ENCODE measurements at places on chromosomes 6 and 20.

DNA sequence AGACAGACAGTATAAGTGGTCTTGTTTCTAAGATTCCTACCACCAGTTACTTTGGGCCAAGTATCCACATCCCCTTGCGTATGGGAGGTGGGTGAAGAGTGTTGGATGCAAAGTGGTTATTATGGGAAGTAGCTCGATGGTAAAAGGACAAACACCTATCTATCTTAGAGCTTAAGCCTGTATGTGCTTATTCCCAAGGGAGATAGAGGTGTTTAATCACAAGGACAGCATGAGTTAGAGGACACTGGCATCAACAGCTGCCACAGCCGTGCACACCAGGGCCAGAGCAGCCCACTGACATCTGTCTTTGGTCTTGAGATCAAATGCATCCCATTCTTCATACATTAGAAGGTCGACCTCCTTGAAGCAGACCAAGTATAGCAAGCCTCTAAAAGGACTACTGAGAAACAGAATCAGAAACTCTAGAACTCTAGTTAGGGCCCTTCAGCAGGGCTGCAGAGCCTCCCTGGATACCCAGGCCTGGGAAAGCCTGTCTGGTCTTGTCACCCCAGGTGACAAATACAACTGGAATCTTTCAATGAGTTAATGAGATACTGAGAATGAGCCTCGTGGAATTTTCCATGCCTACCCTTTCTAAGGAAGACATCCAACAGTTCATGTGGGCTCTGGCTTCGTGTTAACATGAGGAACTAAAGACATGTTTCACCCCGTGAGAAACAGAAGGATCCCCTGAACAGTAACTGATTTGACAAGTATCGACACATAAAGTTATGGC is 28.7 kb downstream of the TXNDC5 start:
- DNase-seq, result no peak

DNA sequence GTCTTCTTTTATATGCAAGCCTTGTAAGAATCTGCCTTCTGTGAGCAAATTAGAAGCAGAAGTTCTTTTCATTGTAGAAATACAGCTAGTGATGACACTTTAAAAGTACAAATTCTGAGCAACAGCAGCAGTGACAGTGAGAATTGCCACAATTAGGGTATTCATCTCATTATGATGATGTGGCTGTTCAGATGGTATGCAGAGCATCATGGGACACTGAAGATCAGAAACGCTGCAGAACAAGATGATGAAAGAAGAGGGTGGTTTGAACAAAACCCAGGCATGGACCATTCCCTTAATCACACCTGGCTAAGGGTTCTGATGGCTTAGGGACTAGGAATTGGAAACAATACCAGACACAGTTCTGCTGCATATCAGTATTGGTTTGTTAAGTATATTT is 312.7 kb upstream of the TBX18 start:
- DNase-seq, result no peak

DNA sequence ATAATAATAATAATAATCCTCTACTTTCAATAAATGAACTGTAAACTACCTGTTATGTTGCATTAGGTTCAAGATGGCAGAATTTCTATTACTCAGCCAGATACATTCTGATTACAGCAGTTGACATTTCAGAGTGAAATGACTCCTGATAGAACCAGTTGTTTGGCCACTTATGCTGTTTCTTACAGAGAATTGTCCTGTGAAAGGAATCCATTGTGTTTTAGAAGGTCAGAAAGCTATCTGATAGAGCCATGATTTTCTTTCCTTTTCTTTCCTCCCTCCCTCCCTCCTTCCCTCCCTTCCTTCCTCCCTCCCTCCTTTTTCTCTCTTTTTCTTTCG is 16.6 kb downstream of the GJA10 start:
- no peak for DNase-seq

DNA sequence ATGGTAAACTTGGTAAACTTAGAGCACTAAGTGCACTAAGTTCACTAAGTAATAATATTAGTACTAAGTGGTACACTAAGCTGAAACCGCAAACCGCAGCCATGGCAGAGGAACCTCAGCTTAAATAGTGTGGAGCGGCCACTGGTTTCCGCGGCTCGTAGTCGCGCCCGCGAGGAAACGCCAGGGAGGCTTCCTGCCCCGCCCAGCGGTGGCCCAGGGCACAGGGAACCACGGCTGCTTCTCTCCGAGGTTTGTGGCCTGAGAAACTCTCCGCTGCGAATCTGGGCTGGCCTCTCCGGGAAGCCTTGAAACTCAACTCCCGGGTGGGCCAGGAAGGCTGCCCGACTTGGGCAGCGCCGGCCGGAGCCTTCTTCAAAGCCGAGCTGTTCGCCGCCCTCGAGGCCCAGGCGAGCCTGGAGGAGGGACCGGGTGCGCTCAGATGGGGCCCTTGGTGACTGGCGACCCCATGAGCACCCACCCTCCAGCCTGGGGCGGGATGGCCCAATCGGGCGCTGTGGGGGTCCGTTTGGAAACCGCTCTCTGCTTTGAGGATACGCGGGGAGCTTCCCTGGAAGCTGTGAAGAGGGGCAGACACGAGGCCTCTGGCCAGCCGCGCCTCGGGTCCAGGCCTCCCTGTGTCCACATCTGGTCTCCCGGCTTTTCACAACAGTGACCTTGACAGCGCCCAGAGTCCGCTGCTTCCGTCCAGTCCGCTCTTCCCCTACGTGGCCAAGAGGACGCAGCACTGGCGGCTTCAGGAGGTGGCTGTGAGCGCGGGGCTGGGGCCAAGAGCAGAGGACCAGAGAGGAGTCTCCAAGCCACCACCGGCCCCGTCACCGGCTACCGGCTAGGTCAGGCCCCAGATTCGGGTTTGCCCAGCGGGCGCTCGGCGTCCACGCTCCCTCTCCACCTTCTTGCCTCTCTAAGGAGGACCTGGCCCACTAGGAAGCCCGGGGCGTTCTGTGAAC is 25.4 kb upstream of the HLA-E start:
- no peak for DNase-seq

- DNase-seq, result no peak
Observed at GRCh38 chr6:166366921-166367320, 15.8 kb downstream of the MPC1 start.

GRCh38 chr6:136582711-136583471 is 32.7 kb upstream of the MAP7 start:
- DNase-seq, result peak; percentile 70

DNA sequence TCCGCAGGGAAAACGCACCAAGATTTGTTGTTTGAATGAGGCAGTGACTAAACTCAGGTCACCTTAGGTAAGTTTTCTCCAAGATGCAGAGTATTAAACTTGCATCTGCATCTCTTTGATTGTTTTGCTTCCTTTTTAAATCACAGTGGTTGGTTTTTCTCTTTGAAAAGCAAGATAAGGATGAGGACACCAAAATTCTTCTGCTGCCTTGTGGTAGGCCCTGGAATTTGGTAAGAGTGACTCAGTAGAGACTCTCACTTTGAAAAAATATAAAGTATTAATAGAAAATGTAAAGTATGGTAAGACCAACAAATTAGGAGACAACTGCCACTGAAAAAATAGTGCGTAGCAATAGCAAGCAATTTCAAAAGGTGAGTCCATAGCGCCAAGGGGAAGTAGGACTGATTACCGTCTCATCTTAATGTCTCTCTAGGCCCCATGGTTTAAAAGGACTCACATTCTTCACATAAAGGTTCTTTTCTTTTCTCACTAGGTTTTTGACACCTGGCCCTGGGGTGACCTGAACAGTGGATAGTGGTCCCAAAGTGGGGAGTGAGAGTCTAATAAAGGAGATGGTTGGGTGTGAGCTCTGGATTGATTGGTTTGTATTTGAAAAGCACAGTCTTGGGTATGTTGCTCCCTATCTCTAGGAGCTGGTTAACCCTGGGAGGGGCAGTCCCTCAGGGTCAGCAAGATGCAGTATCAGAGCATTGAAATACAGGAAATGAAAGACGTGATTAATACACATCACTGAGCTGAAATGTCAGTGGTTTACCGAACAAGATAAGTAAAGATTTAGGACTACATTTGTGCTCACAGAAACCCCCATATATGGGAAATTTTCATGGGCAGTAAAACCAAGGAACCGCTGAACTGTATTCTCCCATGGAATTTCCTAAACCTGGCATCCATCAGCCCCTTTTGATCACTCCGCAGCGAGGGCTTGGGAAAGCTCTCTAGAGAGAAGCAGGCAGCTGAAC is 221.2 kb downstream of the SLC24A3 start:
- DNase-seq, result no peak

- DNase-seq, result no peak
Observed at GRCh38 chr6:22017272-22017671, 279.6 kb downstream of the PRL start.

DNA sequence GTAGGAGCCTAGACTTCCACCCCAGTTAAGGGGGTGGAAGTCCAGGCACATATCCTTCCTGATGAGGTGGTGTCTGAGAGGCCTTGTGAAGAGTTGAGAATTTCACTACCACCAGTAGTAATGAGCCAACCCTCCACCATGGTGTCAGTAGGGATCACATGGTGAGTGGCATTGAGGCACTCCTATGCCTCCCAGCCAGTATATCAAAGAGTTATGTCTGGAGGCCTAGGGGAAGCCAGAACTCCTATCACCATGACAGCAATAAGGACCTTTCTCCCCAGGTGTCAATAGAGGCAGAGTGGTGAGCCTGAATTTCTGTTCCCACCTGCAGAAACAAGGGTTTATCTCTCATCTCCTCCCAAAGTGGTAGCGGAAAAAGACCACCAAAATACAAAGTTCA is 106.6 kb upstream of the ADTRP start:
- no peak for DNase-seq
